Activated T-helper 1 cell treated with anti-CD3 and anti-CD28 coated beads, Interleukin-2, amount 50 U/mL, for 16 hours (primary cell): ENCODE measurements at places on chromosomes 11 and 22.

DNA sequence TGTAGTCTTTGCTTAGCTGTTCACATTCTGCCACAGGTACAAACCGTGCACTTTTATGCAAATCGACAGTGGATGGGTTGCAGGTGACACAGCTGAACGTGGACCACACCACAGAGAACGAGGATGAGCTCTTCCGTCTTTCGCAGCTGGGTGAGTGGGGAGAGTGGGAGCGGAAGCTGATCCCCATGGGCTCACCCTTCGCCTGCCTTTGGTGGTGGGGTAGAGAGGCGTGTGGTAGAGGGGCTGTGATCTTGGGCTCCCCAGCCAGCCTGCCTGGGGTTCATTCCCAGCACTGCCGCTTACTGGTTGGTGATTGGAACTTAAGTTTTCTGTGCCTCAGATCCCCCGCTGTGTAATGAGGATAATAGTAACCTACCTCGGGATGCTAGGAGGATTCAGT lies 19.1 kb downstream of the TAB1 start:
- DNase-seq, result no peak

- DNase-seq, result no peak
Measured at GRCh38 chr22:31148488-31148887, 8.2 kb upstream of the PLA2G3 start.

- no peak for DNase-seq
Measured at GRCh38 chr11:63445720-63446119, 45.2 kb downstream of the PLAAT5 start.

DNA sequence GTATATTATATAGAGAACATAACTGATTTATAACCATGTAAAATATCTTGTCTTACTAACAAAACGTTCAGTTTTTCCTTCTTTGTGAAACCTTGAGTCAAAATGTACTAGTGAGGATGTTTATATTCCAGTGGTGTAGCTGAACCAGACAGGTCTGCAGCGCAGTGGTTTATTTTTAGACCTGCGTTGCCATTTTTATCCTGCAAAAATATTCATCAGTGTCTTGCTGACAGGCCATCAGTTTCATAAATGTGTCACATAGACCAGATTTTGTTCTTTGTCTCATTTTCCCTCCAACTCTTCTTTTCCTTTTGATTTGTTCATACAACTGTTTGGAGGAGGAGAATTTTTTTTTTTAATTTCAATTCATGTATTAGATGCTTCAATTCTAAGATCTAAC lies 43.1 kb downstream of the HSD17B12 start:
- DNase-seq, result no peak
